Cortex of kidney (tissue), 1 donor: ENCODE measurements at places on chromosomes 4 and X.

GRCh38 chr4:112075129-112075753, 70.0 kb upstream of the FAM241A start:
- no peak for DNase-seq

DNA sequence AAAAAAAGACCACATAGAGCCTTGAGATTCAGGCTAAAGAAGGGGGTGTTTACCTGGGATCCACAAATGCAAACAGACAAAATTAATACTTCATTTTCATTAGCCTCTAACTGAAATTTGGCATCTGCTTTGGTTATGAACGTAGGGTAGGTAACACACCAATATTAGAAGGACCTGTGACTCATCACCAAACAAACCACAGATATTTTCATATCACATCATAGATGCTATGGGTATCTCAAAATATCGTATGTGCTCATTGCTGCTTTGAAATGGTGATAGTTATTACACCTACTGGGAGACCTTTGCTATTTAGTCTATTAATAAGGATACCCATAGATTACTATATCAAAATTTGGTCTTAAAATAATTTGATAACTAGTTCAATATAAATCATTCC, 180.6 kb upstream of the MAP3K15 start:
- no peak for DNase-seq

DNA sequence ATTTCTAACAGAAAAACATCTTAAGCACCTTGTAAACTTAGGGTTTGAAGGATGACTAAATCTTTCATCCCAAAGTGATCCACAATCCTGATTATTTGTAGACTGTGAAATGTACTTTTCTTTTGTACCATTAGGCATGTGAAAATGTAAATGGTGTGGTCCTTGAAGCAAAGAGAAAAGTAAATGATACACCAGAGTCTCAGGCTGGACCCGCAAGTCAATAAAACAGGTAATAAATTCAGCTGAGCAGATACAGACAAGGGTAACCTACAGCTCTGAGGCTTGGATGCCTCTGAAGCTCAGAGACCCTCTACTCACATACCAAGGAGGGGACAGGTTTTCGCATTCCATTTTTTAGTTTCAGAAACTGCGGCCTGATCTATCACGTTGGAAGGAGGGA, 2.8 kb upstream of the LAP3 start:
- DNase-seq, result no peak

DNA sequence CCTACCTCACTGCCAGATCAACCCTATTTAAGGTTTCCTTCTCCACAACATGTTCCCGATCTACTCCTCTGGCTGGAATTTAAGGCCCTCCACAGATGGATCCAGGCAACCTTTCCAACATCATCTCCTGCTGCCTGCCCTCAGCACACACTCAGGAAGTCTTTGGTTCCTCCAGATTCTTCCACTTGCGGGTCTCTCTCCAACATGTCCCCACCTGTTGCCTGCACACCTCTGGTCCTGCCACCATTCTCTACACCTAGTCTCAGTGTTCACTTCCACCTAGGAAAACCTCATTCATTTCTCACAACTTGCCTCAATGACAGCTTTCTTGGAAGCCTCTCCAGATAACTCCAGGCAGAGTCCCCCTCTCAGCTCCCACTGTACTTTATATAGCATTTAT, 80.1 kb downstream of the RTL5 start:
- DNase-seq, result no peak

GRCh38 chr4:148016063-148016637, 284.3 kb downstream of the ARHGAP10 start:
- no peak for DNase-seq
